ENCODE measurements at places on chromosomes 7 and 10.

- peak; percentile 0 for DNase-seq
Measured at GRCh38 chr10:54613162-54613561, 187.9 kb downstream of the PCDH15 start.

GRCh38 chr10:69073026-69073425 is 14.9 kb upstream of the SRGN start:
- no peak for DNase-seq

- DNase-seq: peak; percentile 82
Measured at GRCh38 chr10:19921300-19922140, 105.3 kb downstream of the PLXDC2 start.

GRCh38 chr10:110223298-110223925 is 16.0 kb downstream of the MXI1 start:
- no peak for DNase-seq

GRCh38 chr7:109696723-109697122 is 1127.0 kb downstream of the DNAJB9 start:
- no peak for DNase-seq

- DNase-seq: no peak
Measured at GRCh38 chr7:1269336-1269890, 36.7 kb downstream of the UNCX start.

- DNase-seq: peak; percentile 77
Measured at GRCh38 chr10:31134311-31134952, 102.8 kb upstream of the ZNF438 start.

DNA sequence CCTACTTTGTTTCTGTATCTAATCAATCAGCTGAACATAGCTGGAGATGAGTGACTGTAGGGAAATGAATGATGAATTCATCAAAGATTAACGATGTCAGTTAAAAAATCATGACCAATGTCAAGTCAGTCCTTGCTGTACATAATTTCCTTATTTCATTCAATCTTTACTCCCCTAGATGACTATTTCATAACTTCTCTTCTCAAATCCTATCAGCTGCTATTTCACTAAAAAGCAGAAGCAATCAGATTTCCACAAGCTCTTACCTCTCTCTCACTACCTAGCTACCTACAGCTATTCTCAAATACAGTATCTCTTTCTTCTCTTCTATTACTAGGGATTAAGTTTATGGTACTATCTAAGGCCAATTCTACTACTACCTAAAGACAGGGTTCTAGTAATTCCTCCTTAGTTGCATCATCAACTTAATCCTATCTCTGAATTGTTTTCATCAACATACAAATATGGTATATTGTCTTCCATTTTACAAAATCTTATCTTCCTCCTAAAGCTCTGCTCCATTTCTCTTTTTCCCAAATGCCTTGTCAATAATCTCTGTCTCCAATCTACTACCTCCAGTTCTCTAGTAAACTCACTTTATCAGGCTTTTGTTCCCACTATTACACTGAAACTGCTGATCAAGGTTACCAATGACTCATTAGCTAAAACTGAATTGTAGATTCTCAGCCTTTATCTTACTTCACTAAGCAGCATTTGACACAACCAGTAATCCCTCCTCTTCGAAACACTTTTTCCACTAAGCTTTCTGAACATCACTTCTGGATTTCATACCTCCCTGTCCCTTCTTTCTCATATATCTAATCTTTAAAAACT is 28.4 kb downstream of the JMJD1C start:
- DNase-seq: peak; percentile 11

DNA sequence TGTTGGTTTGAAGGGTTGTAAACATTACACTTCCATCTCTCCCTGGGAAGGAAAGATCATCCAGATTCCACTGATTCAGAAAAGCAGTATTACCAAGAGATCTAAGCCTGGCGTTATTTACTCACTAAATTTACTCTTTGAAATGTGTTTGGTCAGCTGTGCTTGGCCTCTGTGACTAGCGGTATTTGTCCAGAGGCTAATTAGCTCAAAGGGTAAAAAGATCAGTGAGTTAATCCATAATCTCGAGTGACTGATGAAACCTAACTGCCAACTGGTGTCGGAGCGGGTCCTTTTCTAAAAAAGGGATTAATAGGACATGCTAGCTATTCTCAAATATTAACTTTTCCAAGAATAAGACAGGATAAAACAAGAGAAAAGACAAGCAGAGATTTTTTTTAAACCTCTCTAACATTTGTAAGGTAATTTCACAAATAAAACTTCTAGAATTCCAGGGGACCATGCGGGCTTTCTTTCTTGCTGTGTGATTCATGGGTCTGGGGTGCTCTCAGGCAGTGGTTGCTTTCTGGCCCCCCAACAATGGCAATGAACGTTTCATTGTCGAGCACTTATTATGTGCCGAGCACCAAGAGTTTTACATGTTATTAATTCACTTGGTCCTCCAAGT is 247.3 kb upstream of the AOAH start:
- no peak for DNase-seq

DNA sequence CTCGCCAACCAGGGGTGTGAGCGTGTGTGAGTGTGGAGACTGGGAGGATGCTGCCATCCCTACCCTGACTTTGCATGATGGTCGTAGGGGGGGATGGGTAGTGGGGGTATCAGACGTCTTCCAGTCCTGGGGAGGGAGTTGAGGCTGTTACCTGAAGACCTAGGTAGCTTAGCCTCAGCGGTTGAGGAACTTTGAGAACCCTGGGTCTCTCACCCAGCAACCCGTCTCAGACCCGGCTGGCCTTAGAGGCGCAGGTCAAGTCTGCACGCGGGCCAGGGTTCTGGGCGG is 2.7 kb downstream of the SLC4A2 start:
- no peak for DNase-seq

DNA sequence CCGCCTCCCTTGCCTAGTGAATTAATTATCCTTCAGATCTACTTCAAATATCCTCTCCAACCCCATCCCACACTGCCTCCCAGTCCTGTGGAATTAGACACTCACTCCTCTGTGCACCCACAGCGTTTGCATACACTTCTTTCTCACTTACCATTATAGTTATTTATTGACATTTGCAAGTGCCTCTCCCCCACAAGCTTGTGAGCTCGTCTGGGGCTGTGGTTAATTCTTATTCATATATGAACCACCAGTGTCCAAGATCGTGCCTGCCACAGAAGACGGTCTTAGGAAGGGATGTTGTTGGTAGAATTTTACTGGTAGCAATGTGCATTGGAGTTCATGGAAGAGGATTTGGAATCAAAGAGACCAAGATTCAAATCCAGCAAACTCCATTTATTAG is 68.1 kb upstream of the AOAH start:
- DNase-seq: no peak

GRCh38 chr10:21959998-21960397 is 43.5 kb downstream of the DNAJC1 start:
- DNase-seq: no peak

GRCh38 chr10:15843695-15844094 is 16.6 kb downstream of the MINDY3 start:
- no peak for DNase-seq

- no peak for DNase-seq
Measured at GRCh38 chr10:35359056-35359455, 22.7 kb downstream of the CCNY start.

GRCh38 chr10:11757454-11757820 is 15.3 kb downstream of the ECHDC3 start:
- peak; percentile 85 for DNase-seq

- DNase-seq: no peak
Measured at GRCh38 chr10:75355706-75356105, 45.9 kb downstream of the ZNF503 start.
